ENCODE measurements at places on chromosomes 3 and 15.

GRCh38 chr3:52242039-52242438, 3.1 kb upstream of the TWF2 start:
- DNase-seq, result no peak

GRCh38 chr3:134496471-134497071, 10.7 kb downstream of the CEP63 start:
- no peak for DNase-seq

- DNase-seq, result no peak
These were observed 4.3 kb downstream of the PROS1 start for GRCh38 chr3:93969443-93969842.

DNA sequence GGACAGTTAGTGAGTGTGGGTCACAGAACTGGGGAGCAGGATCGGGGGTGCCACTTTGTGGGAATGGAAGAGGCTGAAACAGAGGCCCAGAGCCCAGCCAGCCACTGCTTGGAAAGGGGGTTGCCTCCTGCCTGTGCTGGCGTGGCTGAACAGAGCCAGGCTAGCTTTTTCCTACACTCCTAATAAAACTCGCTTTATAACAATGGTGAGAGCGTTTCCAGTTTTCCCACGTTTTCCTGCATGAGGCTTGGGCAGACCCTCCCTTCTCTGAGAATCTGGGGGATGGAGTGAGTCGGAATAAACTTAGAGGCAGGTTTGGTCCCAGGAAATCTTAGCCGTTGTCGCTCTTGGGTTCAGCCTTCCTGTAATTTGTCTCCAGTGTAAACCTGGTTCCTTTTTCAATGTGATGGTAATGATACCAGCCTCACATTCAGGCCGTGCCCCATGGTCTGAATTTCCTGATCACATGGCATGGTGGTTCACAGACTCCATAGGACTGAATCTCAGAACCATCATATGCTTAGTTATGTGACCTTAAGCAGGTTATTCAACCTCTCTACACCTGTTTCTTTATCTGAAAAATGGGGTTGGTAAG, 6.5 kb upstream of the FGD5 start:
- no peak for DNase-seq

DNA sequence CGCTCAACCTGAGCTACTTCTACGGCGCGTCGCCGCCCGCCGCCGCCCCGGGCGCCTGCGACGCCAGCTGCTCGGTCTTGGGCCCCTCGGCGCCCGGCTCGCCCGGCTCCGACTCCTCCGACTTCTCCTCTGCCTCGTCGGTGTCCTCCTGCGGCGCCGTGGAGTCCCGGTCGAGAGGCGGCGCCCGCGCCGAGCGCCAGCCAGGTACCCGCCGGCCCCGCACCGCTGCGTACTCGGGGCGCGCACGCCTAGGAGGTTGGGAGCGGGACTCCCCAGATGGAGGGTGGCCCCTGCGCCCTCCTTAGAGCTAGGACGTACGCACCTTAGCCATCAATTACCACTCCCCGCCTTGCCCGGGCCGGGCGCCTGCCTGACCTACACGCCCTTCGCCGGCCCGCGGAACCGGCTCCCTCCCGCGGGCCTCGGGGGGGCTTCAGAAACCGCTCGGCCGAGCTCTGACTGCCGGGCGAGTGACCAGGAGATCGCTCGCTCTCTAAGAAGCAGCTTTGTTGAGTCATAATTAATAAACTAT, 466 bp downstream of the NFKBIZ start:
- peak; percentile 82 for DNase-seq

DNA sequence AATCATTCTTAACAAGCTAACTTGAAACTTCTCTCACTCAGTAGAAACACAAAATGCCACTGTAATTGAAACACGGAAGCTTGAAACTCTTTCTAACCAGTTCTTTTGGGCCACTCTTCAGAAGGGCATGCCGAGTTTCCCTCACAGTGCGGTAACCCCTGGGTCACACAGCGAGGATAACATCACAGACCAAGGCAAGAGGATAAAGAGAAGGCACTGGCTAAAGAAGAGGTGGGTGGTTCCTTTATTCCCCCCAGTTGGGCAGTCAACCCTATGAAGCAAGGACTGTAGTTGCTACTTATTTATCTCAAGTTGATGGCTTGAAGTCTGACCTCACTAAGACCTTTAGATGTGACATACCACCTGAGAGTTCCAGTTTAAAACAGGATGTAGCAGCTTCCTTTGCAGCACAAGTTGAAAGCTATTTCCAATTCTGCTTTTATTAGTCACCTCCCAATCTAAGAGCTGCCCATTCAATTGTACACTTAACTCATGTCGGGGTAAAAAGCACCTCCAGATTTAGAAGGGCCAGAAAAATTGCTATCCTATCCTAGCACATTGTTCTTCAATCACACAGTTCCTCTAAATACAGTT, 272.4 kb downstream of the TIGIT start:
- peak; percentile 48 for DNase-seq

GRCh38 chr3:71709908-71710511, 15.2 kb downstream of the EIF4E3 start:
- no peak for DNase-seq

DNA sequence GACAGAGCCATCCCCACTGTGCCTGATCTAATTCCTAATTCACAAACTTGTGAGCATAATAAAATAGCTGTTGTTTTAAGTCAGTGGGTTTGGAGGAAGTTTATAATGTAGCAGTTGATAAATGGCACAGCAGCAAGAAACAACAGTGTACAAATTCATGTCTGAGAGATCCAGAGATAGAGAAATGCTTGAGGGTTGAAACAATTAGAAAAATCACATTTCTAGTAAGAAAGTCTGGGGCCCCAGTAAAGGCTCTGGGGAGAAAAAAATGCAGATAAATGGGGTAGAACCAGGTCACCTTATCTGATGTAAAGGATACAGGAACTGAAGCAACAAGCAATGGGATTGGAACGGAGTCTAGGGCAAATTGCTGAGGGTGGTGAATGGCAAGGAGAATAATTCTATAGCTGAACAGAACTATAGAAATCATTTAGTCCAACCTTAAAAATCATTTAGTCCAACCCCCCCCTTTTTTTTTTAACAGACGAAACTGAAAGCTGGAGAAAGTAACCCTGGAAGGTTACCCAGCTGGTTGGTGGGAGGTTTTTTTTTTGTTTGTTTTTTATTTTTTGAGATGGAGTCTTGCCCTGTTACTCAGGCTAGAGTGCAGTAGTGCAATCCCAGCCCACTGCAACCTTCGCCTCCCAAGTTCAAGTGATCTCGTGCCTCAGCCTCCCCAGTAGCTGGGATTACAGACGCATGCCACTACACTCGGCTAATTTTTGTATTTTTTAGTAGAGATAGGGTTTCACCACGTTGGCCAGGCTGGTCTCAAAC, 14.3 kb upstream of the SHQ1 start:
- no peak for DNase-seq

- no peak for DNase-seq
These were observed 46.9 kb upstream of the SLC7A14 start for GRCh38 chr3:170632780-170633179.

DNA sequence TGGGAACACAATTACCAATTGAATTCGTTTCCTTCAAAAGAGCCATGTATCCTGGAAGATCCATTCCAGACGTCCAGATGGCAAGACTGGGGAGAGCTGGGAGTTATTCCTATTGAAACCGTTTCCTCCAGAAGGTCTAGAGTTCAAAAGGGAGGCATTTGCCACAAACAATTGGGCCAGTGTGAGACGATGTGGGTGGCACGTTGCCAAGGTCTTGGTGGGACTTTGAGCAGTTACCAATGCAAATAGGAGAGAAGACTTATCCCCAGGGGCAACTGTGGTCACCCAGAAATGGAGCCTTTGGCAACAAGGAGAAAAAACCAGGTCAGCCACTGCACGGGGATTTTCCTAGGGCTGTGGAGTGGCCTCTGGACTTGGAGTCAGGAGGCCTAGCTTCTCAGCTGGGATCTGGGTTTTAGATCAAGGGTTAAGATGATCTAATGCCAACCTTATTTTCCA, 29.6 kb upstream of the TLE3 start:
- no peak for DNase-seq

DNA sequence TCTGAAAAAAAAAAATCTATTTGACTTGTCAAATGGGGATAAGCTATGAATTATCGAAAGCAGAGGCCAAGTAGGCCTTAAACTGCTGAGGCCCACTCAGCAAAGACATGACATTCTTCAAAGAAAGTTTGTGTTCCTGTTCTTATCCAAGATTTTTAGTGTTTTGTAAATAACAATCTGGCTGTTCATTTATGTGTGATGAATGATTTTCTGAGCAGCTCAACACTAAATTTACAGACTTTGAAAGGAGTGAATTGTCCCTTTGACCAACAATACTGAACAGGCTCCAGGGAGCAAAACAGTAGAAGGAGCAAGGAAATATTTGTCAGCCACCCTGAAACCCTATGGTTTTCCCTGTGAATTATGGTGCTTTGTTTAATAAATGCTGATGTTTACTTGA, 512.6 kb upstream of the NAALADL2 start:
- DNase-seq, result no peak

DNA sequence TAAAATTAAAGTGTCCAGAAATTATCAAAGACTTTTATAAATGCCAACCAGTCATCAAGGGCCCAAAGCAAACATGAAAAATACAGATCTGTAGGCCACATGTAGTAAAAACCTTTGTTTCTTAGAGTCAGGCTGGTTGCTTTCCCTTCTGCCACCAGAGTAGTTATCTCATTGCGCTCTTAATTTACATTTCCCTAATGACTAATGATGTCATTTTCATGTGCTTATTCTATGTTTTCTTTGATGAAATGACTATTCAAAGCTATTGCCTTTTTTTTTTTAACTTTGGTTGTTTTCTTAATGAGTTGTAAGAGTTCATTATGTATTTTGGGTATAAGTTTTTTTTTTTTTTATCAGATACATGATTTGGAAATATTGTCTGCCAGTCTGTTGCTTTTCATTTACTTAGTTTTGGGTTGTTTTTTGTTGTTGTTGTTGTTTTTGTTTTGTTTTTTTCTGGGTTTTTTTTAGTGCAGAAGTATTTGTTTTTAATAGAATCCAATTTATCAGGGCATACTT, 140.6 kb downstream of the HCN4 start:
- DNase-seq, result no peak

DNA sequence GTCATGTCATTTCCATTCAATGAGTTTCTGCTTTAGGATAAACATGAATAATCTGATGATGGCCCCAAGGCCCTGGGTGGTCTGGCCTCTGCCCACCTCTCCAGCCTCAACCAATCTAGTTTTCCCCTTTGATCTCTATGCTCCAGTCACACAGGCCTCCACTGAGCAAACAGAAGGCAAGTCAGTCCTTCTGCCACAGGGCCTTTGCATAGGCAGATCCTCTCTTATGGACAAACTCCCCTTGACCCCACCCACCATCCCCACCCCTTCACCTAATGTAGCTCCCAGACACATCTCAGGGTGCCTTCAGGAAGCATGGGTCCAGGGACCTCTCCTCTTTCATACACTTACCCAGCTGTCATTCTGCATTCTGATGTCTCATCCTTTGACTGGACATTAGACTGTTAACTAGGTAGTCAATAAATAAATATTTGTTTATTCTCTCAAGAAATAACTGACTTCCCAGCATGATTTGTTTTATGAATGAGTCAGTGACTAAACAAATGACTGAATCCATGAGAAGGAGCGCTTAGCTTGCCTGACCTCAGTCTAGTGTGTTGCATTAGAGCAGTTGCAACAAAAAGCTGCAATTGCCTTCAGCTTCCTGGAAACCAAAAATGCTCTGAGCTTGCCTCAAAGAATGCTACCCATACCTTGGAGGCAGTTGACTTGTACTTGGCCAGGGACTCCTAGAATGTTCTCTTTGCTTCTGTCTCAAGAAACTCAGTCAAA, 386.6 kb upstream of the WNT5A start:
- DNase-seq, result no peak

GRCh38 chr15:72532991-72533601, 59.0 kb downstream of the ARIH1 start:
- DNase-seq, result peak; percentile 68

- DNase-seq, result no peak
These were observed 26.1 kb downstream of the STARD5 start for GRCh38 chr15:81297603-81298575.

DNA sequence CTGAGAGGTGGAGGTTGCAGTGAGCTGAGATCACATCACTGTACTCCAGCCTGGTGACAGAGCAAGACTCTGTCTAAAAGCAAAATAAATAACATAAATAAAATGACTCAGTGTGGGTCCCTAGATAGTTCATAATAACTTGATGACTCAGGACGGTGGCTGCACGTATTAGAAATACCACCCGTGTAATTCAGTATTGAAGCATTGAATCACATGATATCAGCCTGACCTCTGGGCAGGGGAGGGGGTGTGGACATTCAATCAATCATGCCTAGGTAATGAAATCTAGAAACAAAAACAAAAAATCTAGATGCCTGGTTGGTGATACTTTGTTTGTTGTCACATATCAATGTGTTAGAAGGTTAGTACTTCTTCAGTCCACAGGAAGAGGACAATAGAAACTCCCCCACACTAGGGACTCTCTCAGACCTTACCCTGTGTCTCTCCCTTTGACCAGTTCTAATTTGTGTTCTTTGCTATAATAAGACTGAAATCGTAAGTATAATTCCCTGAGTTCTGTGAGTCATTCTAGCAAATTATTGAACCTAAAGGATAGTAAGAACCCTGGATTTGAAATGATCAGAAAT, 177.3 kb downstream of the GAP43 start:
- DNase-seq, result no peak

GRCh38 chr3:31092748-31093589, 198.5 kb upstream of the GADL1 start:
- DNase-seq, result no peak

GRCh38 chr15:29046977-29047376, 161.2 kb downstream of the APBA2 start:
- no peak for DNase-seq

GRCh38 chr3:67602816-67603215, 51.6 kb downstream of the SUCLG2 start:
- no peak for DNase-seq

GRCh38 chr3:46844397-46844796, 18.8 kb downstream of the MYL3 start:
- peak; percentile 52 for DNase-seq

- DNase-seq, result no peak
These were observed 25.1 kb downstream of the TLNRD1 start for GRCh38 chr15:81025721-81026370.

GRCh38 chr15:67559158-67559557, 16.7 kb downstream of the MAP2K5 start:
- DNase-seq, result no peak

DNA sequence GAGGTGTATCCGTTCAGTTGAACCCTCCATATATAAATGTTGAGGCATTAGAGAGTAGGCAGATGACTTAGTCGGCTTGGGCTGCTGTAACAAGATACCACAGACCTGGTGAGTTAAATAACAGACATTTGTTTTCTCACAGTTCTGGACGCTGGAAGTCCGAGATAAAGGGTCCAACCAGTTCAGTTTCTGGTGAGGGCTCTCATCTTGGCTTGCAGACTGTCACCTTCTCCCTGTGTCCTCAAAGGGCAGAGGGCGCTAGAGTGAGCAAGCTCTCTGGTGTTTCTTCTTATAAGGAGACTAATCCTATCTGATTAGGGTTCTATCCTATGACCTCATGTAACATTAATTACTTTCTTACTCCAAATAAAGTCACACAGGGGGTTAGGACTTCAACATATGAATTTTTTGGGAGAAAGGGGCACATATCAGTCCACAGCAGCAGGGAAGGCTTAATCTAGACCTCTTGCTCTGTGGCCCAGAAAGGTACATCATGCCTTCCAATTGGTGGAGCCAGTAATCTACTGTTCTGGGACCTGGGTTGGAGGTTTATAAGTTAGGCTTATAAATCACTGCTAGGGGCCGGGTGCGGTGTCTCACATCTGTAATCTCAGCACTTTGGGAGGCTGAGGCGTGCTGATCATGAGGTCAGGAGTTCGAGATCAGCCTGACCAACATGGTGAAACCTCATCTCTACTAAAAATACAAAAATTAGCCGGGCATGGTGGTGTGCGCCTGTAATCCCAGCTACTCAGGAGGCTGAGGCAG, 26.3 kb upstream of the SLC28A2 start:
- DNase-seq, result peak; percentile 75

All from endodermal cell (in vitro differentiated cells).